ENCODE measurements at places on chromosomes 5 and 9.

- peak; percentile 74 for DNase-seq
Measured at GRCh38 chr5:65076251-65076869, 307.6 kb downstream of the CWC27 start.

- peak; percentile 98 for DNase-seq
Measured at GRCh38 chr9:99019510-99020331, 76.0 kb downstream of the COL15A1 start.

GRCh38 chr5:96772542-96772941 lies 35.2 kb downstream of the ERAP1 start:
- DNase-seq, result no peak

GRCh38 chr9:89138463-89139390 lies 39.9 kb downstream of the SHC3 start:
- peak; percentile 76 for DNase-seq

DNA sequence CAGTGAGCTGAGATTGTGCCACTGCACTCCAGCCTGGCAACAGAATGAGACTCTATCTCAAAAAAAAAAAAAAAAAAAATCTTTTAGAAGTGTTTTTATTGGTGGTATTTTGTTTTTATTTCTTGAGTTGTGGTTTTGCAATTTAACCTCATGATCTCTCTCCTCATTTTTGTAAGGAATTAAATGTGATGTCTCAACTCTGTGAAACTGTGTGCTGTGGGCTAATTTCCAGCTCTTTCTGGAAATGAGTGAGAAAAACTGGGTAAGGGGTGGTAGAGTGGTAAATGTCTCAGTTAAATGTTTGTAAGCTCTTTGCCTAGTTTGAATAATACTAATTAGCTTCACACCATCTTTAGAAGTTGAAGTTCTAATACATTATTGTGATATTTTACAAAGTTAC lies 29.0 kb downstream of the ACO1 start:
- peak; percentile 87 for DNase-seq

DNA sequence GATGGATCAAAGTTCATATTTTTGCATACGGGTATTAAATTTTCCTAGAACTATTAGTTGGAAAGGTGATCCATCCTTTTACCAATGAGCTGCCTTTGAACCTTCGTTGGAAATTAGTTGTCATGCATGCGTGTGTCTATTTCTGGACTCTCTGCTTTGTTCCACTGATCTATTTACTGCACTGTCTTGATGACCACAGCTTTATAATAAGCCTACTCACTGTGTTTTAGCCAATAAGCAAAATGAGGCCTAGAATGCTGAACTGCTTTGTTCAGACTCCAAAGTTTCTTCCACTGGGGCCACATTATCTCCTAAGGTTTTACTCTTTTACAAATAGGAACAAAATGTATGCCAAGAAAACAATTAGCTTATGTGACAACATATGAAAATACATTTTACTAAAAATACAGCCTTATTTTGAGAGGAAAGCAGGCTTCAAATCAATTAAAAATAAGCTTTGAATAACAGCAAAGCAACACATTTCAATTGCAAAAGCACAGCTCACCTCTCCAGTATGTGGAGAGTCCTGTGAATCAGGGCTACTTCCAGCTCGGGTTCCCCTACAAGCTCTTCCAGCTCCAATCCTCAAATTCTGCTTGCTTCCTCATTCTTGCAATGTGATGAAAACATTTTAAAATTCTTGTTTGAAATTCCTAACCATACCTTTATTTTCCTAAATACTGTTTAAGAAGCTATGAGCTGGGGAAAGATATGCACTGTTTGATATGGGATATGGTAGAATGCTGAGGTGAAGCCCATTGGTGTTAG lies 72.0 kb downstream of the RETREG1 start:
- DNase-seq, result peak; percentile 46

- DNase-seq, result no peak
Measured at GRCh38 chr5:38715696-38716095, 130.1 kb upstream of the OSMR start.

GRCh38 chr9:18007621-18008020 lies 428.8 kb downstream of the SH3GL2 start:
- no peak for DNase-seq

DNA sequence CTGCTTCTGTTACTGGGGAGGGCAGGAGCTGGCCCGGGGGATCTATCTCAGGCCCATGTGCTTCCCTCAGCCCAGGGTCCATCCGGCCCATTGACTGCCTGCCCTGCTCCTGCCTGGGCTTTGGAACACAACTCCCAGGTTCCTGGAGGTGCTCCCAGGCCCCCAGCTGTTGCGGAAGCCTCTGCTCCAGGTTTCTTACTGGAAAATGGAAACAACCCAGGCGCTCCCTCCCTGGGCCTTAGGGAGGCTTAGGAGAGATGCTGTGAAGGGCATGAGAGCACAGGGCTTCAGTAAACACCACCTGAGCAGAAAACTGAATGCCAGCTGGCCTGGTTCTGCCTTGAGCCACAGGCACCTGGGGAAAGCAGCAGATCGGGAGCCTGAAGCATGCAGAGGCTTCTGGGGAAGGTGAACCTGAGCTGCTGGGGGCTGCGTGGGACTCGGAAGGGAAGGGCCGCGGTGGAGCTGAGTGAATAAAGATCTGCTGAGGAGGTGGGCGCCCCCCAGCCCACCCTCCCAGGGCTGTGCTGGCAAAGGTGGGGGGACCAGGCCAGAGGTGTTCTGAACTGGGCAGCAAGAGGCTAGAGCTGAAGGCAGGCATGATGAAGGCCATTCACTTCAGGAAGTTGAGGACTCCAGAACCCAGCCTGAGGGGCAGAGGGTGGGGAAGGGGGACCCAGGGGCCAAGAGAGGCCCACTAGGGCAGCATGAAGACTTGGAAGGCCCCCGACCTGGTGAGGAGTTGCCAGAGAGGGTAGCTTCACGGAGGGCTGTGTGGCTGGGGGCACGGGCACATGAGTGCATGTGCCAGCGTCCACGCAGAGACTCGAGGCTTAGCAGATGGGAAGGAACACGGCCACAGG lies 64.8 kb downstream of the SHB start:
- DNase-seq, result no peak

- DNase-seq, result no peak
Measured at GRCh38 chr9:8179381-8180053, 379.9 kb upstream of the DMAC1 start.

GRCh38 chr5:119270960-119271757 lies 84.7 kb upstream of the TNFAIP8 start:
- no peak for DNase-seq

DNA sequence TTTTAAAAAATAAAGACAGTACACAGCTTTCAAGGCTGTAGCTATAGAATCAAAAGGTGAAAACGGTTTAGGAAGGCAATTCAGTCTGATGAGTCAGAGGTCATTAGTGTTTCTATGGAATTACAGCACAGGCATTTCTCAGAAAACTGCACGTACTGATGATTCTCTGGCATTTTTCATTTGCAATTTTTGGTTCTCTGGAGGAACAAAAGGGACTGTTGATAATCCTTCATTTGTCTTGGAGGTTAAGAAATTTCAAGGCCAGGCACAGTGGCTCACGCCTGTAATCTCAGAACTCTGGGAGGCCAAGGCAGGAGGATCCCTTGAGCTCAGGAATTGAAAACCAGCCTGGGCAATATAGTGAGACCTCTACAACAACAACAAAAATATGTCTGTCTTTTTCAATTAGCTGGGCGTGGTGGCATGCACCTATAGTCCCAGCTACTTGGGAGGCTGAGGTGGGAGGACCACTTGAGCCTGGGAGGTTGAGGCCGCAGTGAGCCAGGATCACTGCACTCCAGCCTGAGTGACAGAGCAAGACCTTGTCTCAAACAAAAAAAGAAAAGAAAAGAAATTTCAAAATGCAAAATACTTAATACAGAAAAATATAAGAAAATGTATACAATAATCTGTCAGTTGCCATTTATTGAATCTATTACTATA lies 27.3 kb downstream of the NR6A1 start:
- peak; percentile 38 for DNase-seq

Data from choroid plexus epithelial cell (primary cell).